SJSA1 (cell line): ENCODE measurements at places on chromosomes 7 and 10.
A peak's percentile ranks its signal among the peaks of the same experiment; 100 is the strongest.

GRCh38 chr7:24349339-24349738 is 65.3 kb downstream of the NPY start:
- no peak for DNase-seq

DNA sequence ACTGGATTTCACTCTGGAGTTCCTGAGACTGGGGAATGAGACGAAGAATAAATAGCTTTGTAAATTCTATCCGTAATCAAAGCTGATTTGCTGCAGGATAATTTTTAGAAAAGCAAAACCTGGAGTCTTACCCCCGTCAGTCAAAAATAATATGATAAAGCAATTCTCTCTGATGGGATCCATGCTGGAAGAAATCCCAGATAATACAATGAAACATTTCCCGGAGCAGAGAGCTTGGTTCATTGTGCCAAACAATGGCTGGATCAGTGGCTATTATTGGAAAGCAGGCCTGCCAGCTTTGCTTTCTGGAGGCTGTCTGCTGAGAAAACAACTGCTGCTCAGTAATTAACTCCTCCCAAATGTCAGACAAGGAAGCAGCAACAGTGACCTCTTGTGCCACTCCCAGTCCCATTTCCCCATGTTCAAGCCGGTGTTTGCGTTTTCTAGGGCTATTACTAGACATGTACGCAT is 609.4 kb upstream of the PCDH15 start:
- no peak for DNase-seq

DNA sequence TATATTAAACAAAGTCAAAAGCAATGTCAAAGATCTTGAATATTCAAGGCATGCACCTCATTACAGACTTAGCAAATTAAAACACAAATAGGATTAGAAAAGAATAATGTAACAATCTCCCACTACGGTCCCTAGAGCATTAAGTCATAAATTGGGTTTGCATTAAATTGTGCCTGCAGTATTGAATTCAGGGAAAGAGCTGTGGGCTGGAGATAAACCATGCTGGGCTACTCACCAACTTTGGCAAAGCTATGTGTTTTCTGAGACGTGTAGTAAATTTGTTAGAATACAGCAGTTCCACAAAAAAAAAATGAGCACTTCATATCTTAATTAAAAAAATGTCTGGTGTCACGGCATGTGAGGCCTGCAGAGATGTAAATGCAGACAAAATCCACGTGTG is 241.6 kb downstream of the SNX10 start:
- no peak for DNase-seq

DNA sequence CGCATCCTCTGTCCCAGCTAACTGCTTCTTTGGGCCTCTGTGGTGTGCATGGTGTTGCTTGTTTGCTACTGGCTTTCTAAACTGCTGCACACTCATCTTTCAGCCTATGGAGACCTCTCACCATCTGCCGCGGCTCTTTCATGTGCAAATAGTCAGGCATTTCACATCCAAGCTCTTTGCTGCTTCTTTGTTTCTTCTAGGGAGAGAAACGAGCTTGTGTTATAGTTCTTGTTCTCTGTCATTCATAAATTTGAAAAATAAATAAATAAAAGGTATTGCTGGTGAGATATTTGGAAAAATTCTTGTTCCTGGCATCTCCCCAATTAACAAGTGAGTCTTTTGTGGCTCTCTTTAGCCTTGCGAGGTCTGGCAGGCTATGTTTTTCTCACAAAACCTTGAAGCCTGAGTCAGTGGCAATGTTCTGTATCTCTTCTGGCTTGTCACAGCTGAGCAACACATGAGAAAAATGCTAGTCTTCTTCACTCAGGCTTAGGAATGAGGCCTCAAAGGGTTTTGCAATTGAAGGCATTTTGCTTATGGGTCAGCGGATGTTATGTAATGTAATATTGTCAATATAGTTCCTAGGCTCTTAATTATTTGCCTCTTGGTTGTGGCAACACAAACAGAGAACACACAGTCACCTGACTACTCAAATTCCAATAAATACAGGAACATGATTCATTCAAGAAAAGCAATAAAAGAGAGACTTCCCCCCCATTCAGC is 274.0 kb downstream of the FRMD4A start:
- DNase-seq: no peak

GRCh38 chr7:15828881-15829280 is 142.4 kb upstream of the MEOX2 start:
- no peak for DNase-seq

GRCh38 chr7:82690929-82691328 is 247.4 kb upstream of the CACNA2D1 start:
- DNase-seq: peak; percentile 44

- peak; percentile 14 for DNase-seq
These were observed 153.3 kb upstream of the INSYN2A start for GRCh38 chr10:127349737-127350136.

- DNase-seq: no peak
These were observed 39.0 kb upstream of the EMX2 start for GRCh38 chr10:117503244-117504205.
